NCI-H524 (cell line): ENCODE measurements at places on chromosomes 11 and 22.
A peak's percentile ranks its signal among the peaks of the same experiment; 100 is the strongest.

GRCh38 chr11:117900121-117900648 lies 23.7 kb upstream of the FXYD6 start:
- DNase-seq: no peak

DNA sequence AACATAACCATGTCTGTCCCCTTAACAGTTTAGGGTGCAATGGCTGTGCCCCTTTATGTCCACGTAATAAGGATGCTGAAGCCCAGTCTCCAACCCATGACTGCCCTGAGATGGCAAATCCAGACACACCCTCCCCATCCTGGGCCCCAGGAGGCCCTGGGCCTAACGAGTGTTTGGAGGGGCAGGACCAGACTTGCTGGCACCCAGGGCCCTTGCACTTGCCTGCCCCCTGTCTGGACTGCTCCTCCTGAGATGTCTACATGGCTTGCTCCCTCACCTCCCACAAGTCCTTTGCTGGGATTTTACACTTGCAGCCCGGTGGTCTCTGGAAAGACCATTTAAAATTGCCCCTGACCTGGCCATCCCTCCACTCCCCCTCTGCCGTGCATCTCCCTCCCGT lies 132.2 kb upstream of the NECTIN1 start:
- peak; percentile 50 for DNase-seq

- no peak for DNase-seq
Measured at GRCh38 chr22:23157560-23158515, 12.6 kb downstream of the RAB36 start.

GRCh38 chr22:44147821-44148574 lies 32.7 kb upstream of the PARVG start:
- DNase-seq: no peak

DNA sequence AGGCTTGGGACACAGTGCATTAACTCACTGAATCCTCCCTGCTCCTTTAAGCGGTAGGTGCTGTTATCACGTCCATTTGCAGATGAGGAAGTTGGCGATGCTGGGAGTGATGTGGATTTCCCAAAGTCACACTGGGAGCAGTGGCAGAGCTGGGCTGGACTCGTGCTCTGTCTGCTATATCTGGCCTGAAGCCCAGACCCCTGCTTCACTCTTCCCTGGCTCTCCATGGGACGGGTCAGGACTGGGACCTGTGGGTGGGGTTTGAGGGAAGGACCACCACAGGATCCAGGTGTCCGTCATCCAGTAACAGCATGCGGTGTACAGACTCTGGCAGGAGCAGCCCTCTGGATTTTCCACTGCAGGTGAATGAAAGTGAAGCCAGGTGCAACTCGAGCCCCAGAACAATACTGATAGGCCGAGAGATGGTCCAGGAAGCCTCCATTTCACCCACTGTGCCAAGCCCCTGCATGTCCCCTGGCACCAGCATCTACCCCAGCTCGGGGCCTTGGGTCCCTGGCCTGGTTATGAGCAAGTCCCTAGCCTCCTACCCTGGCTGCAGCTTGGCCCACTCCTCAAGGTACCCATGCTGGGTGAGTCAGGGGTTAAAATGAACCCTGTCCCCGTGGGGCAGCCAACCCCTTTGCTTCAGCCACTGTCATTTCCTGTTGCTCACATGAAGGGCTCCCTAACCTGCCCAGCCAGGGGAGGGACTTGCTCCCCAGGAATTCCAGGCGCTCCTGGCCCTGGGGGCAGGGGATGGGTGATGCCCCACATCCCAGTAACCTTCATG lies 4.2 kb downstream of the USP2 start:
- no peak for DNase-seq

GRCh38 chr11:34448223-34448994 lies 9.7 kb downstream of the CAT start:
- DNase-seq: no peak
